GM12878 (cell line): ENCODE measurements at places on chromosomes 2 and 18.

DNA sequence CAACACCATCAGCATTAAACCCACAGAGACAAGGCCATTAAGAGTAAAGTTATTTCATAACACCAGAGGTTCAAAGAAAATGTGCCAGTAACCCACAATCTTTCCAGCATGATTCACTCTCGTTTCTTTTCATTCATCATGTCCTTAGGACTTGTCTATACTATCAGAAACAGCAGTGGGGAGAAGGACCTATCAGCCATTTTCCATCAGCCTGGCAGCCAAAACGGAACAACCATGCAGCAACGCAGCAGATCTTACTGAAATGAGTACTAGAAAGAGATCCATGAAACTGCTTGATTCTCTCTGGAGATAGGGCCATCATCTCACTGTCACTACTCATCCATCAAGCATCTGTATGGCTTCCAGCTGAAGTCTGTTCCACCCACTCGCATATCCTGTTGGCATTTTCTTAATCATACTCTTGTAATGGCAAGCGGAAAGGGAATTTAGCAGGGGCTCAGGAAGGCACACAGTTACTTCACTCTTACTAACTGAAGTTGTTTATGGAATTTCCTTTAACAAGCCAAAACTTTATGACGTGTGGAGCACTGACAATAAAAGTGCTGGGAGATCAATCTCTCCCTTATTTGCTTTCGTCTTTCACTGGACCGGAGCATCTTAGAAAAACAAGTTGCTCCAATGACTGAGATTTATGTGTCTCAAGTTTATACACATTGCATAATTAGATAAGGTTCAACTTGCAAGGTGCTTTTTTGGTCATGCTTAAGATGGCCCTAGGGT lies 69.7 kb downstream of the EPHA4 start:
- H3K27ac ChIP-seq, result no peak overlapping the region
- H3K36me3 ChIP-seq, result no peaks in the 10 kb centered on the region
- no peaks in the 10 kb centered on the region; the same call in 1 of the 2 replicates for H3K27me3 ChIP-seq
- H3K4me3 ChIP-seq, result no peak overlapping the region
- no peak for DNase-seq

- H3K4me1 ChIP-seq, result no peaks in the 10 kb centered on the region
- H3K27ac ChIP-seq, result no peak overlapping the region
- no peak overlapping the region for H3K4me3 ChIP-seq
- no peaks in the 10 kb centered on the region for H3K36me3 ChIP-seq
- no peaks in the 10 kb centered on the region for H3K27me3 ChIP-seq
- DNase-seq, result no peak
Observed at GRCh38 chr2:194087089-194087958, 1569.7 kb upstream of the SLC39A10 start.

GRCh38 chr2:239670463-239671120 lies 269.8 kb upstream of the HDAC4 start:
- no peak overlapping the region for H3K27ac ChIP-seq
- DNase-seq, result no peak
- H3K4me3 ChIP-seq, result no peak overlapping the region

DNA sequence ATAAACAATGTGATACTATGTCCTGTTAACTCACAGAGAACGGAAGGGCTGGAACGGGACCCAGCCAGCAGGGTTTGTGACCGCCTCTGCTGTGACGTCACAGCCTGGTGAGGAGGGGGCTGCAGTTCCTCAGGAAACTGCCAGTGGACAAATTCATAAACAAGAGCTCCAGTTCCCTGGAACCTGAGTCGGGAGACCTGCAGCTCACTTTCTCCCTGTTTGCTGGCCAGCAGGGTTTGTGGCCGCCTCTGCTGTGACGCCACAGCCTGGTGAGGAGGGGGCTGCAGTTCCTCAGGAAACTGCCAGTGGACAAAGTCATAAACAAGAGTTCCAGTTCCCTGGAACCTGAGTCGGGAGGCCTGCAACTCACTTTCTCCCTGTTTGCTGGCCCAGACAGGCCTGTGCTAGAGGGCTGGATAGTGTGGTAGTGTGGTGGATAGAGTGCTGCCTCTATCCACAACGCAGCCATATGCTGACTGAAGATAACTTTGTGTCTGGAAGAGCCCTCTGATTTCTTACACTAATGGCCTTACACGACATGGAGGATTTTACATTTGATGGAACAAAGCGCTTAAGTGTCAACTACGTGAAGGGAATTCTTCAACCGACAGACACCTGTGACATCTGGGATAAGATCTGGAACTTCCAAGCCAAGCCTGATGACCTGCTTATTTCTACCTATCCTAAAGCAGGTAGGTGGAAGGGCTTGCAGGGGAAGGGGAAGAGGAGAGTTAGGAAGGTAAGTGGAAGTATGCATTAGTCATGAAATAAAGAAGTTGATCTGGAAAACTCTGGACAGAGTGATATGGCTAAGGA lies at the start of gene SULT1C4:
Gene SULT1C4, plus strand, starts transcription at position 140 of the 816 bp plus-strand sequence. Its CDS starts 384 bp downstream, at position 524.
- DNase-seq, result no peak
- H3K4me3 ChIP-seq, result no peak within 1 kb of the TSS
- no peaks in the 10 kb centered on the region for H3K4me1 ChIP-seq
- no peaks in the 10 kb centered on the region for H3K27me3 ChIP-seq
- no peaks in the 10 kb centered on the region for H3K36me3 ChIP-seq
